ENCODE measurements at places on chromosomes 5 and 9.

DNA sequence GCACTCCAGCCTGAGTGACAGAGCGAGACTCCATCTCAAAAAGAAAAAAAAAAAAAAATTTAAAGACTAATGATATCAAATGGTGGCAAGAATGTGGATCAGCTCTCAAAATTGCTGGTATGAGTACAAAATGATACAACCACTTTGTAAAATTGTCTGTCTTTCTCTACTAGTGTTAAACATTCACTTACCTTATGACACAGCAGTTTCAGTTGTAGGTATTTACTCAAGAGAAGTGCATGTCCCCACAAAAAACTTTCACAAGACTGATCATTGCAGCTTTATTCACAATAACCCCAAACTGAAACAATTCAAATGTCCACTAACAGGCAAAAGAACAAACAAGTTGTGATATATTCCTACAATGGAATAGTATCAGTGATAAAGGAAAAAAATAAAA lies 14.7 kb upstream of the CETN3 start:
- DNase-seq, result no peak

GRCh38 chr5:149804478-149805450 lies 74.7 kb downstream of the PPARGC1B start:
- no peak for DNase-seq

- DNase-seq, result no peak
Observed at GRCh38 chr9:134864821-134865190, 15.8 kb upstream of the FCN2 start.

GRCh38 chr5:96123418-96123817 lies 161.8 kb upstream of the ELL2 start:
- no peak for DNase-seq

GRCh38 chr9:113872485-113873143 lies 3.5 kb upstream of the ZNF618 start:
- no peak for DNase-seq

- no peak for DNase-seq
Observed at GRCh38 chr9:93254061-93254481, 70.1 kb downstream of the WNK2 start.

- no peak for DNase-seq
Observed at GRCh38 chr9:120137186-120137840, 442.7 kb downstream of the CDK5RAP2 start.

GRCh38 chr9:108382310-108382709 lies 473.5 kb downstream of the ACTL7B start:
- peak; percentile 98 for DNase-seq

DNA sequence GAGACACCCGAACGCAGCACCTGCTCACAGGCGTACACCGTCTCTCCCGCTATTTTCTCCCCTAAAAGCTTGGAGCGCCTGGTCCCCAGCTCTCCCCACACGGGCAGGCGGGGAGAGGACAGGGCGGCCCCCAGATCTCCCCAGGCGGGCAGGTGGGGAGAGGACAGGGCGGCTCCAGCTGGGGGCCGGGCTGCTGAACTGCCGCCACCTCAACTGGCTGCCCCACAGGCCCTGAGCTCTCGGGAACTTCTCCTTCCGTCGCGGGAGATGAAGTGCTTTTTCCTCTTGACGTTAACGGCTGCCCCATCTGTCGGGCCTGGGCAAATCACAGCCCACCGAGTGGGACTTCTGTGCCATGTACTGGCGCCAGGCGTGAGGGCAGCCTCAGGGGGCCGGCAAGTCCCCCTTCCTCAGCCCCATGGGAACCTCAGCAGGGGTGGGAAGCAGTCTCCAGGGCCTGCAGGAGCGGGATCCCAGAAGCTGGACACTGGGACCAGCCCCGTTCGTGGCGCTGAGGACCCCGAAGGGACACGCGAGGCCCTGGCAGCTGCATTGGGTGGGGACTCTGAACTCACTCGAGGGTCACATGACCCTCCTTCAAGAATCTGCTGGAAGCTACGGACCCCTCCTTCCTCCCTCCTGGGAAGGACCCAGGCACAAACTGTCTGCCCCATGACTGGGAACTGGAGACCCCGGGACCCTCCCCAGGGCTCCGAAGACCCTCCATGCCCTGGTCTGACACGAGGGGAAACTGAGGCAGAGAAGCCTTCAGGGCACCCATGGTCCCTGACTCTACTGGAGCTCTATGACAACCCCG lies 5.7 kb upstream of the EGFL7 start:
- no peak for DNase-seq

GRCh38 chr5:31639481-31640411 lies 815 bp downstream of the PDZD2 start:
- DNase-seq, result no peak

GRCh38 chr5:1899201-1899600 lies 16.5 kb upstream of the IRX4 start:
- DNase-seq, result no peak

DNA sequence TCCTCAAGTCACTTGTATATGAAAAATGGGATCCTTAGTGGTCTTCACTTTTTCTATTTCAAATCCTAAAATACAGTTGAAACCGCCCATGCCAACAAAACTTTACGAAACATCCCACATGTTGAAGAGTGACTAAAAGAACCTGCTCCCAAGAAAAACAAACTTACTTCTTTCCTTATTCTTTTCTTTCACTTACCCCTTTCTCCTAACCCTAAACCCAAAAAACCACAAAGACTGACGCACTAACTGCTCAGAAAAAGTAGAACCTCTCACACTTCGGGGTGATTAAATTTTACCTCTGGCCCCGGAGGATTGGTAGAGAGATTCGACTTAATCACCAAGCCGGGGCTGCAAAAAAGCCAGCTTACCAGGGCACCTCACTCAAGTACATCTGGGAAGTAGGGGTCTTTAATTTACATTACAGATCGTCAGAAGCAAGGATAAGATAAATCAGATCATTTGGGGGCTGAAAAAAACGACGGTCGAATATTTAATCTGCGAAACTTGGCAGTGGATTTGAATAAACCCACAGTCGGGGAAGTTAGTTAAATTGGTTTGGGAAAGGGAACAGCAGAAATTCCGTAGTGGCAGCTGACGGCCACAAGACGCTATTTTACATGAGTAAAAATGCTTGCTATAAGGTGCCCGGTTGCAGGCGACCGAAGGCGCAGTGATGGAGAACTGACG lies 1.3 kb downstream of the CDO1 start:
- DNase-seq, result no peak

GRCh38 chr5:67870662-67871061 lies 344.9 kb upstream of the PIK3R1 start:
- DNase-seq, result no peak

GRCh38 chr9:129761293-129761900 lies 8.6 kb upstream of the PTGES start:
- no peak for DNase-seq

GRCh38 chr5:104612005-104612404 lies 1049.4 kb upstream of the NUDT12 start:
- no peak for DNase-seq

DNA sequence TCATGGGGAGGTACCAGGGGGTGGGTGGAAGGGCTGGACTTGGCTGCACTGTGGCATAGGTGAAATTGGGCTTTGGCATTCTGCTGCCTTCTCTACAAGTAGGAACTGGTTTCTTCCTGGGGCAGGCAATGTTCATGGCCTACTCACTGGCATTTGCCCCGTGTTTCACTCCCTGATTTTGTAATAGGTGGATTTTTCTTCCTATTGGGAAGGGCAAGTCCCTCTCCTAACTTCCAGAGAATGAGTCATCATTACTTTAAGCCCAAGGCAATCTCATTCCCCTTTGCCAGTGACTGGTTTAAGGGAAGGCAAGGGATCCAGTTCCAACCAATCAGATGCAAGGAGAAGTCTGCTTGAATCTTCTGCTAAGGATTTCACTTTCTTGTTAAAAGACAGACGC lies 67.9 kb upstream of the ANKRD55 start:
- DNase-seq, result no peak

DNA sequence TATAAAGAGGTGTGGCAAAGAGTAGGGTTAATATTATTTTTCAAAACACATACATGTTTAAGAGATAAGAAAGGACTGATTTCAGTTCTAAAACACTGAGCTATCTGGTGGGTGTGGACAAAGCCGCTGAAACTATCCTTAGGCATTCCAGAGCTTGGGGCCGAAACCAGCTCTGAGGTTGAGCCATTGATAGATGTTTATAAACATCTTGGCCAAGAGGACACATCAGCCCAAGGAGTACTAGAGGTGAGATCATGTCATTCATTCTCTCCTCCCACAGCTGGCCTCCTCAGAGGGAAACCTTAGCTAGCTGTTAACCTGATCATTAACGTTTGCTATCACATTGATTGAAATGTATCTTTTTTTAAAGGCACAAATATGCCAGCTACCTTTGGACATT lies 89.9 kb downstream of the NLN start:
- DNase-seq, result no peak

GRCh38 chr9:76464706-76465105 lies 5.7 kb downstream of the GCNT1 start:
- no peak for DNase-seq

DNA sequence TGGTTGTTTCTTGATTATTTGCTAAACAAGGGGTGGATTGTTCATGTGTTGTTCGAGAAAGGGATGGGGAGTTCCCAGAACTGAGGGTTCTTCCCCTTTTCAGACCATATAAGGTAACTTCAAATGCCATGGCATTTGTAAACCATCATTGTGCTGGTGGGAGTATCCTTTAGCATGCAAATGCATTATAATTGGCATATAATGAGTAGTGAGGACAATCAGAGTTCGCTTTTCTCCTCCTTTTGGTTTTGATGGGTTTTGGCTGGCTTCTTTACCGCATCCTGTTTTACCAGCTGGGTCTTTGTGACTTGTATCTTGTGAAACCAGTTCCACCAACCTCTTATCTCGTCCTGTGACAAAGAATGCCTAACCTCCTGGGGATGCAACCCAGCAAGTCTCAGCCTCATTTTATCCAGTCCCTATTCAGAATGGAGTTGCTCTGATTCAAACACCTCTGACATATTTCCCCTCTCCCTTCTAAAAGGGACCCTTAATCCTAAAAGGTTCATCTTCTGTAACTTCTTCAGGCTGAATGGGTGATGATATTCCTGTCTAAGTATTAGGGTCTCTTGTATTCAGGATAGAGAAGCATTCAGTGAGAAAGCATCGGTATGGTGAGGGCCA lies 8.7 kb upstream of the FBN2 start:
- DNase-seq, result no peak

DNA sequence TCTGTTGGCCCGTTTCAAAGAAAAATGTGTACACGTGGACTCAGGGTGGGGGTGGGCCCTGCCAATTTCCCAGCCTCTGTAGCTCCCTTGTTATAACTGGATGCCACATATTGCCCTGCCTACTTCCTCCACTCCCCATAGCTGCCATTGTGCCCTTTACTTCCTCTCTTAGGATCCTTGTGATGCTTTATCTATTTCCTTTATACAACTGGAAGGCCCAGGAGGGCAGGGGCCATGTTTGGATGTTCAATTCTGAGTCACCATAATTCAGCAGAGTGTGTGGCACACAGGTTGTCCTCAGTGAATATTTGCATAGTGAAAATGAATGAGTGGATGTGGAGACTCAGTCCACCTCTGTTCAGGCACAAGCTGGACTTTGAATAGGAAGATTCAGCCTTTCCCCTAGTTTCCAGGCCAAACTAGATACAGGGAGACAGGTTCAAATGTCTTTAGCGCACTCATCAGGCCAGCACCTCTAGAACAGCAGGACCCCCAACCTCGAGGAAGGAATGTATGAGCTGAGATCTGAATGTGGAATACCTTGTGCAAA lies 10.6 kb upstream of the FEM1C start:
- DNase-seq, result no peak

- no peak for DNase-seq
Observed at GRCh38 chr5:165055476-165055875, 1550.1 kb downstream of the MAT2B start.

DNA sequence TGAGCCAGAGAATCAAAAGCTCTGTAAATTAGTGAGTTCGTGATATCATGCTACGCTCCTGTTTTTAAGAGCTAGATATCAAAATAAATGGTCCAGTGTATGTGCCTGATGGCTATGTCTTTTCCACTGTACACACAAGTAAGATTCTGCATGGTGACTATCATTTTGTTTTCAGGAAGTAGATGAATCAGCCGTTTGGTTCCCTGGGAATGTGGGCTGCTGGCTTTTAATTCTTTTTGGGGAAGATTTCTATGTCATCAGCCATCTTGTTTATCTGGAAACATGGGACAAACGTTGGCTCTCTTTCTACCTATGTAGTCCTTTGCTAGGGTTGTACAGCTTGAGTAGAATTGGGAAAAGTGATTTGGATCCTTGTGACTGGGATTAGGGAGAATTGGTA lies 126.7 kb downstream of the GRIA1 start:
- DNase-seq, result no peak

DNA sequence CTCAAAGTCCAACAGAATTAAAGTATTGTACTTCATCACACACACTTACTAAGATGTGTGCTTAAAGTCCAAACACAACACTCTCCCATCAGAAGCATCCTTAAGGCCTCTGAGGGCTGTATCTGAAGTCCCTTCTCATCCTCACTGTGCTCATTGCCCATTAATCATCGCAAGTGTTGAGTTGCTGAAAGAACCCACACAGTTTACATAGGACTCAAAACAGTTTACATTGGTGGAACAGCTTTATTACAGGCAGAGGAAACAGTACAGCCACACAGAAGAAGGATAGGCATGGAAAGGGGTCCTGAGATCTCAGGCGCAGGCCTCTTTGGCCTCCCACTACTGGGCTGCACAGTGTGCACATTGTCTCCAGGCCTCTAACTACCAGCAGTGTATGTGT lies 113.4 kb downstream of the CMYA5 start:
- no peak for DNase-seq

- no peak for DNase-seq
Observed at GRCh38 chr5:146906803-146907202, 28.2 kb upstream of the PPP2R2B start.

GRCh38 chr5:179729727-179730126 lies 2.9 kb upstream of the MAML1 start:
- DNase-seq, result no peak

- DNase-seq, result no peak
Observed at GRCh38 chr9:11328326-11328725, 715.5 kb upstream of the PTPRD start.

- DNase-seq, result no peak
Observed at GRCh38 chr5:167580608-167581007, 710.8 kb upstream of the WWC1 start.

DNA sequence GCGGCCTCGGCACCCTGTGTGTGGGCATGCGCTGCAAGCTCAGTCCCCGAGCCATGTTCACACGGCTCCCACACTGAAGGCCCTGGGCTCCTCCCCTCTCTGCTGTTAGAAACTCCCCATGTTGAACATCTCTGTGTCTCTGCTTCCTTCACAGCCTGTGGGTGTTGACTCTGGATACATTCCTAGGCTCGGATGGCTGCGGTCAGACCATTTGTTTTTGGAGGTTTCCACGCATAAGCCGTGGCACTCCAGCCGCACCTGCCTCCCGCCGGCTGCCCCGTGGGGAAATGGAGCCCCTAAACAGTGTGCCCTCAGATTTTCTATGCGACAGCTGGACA lies 31.2 kb upstream of the LRRC14B start:
- no peak for DNase-seq

GRCh38 chr5:151648089-151648488 lies 38.6 kb downstream of the SPARC start:
- DNase-seq, result no peak

DNA sequence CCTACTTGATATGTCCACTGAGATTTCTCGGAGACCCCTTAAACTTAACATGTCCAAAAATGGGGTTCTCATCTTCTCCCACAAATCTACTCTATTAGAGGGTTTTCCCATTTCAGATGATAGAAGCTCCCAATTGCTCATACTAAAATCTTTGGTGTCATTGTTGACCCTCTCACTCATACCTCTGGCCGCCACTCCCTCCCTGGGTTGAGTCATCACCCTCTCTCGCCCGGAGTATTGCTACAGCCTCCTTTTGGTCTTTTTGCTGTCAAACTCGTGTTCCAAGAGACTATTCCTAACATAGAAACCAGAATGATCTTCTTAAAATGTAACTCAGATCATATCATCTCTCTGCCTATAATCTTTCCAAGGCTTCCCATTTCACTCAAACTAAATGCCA lies 91.0 kb upstream of the GNAQ start:
- DNase-seq, result no peak
